ENCODE measurements at places on chromosomes 5 and 9.

DNA sequence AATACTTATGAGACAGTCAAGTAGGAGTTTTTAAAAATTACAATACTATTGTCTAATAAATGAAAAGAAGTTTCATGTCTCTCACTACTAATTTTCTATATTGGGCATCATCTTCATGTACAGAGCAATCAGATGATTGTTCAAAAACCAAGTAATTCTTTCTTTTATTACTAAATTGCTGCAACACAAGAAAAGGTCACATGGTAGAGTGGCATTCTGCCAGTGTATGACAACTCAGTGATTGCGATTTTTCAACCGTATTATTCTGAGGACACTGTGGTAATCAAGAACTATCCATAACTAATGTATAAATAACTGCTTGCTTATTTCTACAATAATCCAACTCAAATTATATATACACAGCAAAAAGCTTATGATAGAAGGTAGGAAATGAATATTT lies 96.7 kb upstream of the GRHPR start:
- no peak for DNase-seq

- DNase-seq: no peak
These were observed 33.4 kb upstream of the PTGER4 start for GRCh38 chr5:40646266-40646665.

DNA sequence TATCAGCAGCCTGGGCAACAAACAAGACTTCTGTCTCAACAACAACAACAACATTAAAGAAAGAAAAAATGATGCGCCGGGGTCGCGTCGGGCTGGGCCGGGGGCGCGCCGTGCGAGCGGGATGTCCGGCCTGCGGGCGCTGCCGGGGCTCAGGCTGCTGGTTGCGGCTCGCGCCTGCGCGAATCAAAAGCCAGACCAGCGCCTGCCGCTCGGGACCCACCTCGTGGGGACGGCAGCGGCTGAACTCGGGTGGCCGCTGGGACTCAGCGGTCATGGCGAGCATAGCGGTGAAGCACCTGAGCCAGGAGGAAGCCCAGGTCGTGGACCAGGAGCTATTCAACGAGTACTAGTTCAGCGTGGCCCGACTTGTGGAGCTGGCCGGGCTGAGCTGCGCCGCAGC lies 11.9 kb upstream of the NHP2 start:
- DNase-seq: no peak

- DNase-seq: no peak
These were observed 6.1 kb downstream of the SAR1B start for GRCh38 chr5:134626369-134627014.
